RPMI8226 (cell line): ENCODE measurements at places on chromosomes 16 and 17.

DNA sequence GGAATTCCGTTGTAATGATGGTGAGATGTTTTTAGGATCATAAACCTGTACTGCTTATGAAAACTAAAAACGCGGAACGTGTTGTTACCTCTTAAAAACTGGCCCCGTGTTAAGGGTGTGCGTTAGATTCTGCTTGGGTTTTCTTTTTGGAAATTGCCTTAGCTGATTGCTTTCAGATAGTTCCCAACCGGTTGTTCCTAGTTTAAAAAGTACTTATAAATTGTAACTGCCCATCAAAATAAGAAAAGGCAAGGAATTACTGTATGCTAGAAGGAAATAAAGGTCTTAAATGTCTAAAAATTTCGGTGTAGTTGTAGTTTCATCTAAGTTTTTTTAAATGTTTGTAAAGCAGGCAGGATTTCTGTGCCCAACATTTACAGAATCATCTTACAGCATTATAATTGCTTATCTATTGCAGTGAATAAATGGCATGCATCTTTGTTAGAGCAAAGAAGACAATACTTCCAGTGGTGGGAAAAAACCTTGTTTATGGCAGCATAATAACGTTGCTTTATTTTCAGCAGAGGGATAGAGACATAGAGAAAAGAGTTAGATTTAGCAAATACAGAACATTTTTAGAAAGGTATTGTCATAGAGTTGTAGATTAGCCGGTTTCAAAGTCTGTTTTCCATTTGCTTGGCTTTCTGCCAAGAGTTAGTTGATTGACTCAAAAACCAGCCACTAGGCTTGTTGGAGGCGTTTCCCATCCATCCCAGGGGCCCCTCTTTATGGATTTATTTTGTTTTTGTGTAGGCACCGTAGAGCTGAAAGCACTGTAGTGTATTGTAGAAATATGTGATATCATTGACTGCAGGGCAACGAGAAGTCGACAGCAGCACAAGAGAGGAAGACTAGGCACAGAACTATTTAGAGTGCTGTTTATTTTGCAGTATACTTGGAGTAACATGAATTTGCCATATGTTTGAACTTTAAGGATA, 1.7 kb downstream of the PPM1D start:
- peak; percentile 80 for DNase-seq

- no peak for DNase-seq
These were observed 76.2 kb downstream of the CCT6B start for GRCh38 chr17:34885076-34885475.

GRCh38 chr16:83807327-83807709, 460 bp upstream of the HSBP1 start:
- no peak for DNase-seq

DNA sequence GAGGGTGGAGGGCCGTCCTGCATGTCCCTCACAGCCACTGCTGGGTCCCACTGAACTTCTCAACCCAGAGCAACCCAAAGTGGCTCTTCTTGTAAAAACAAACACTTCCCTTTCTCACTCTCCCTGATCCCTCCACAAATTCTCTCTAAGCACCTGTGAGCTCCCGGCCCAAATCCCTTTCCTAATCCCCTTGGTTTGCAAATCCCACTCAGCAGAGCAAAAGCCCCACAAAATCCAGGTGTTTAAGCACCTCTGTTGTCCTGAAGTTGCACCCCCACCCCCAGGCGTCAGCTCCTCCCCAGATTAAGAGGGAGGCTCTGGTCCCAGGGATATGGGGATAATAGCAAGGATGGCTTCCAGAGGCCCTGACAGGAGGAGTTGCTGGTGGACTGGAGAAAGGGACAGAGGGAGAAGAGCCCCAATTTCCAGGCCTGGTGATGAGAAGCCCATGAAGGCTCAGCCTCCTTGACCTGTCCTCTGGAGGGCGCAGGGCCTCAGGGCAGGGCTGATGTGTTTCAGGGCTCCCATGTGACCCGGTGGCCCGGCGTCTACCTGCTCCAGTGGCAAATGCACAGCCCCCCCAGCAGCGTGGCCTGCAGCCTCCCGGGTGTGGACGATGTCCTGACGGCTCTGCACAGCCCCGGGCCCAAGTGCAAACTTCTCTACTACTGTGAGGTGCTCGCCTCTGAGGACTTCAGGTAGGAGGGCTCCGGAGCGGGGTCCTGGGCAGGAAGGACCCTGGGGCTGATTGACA, 23.0 kb downstream of the NAGPA start:
- DNase-seq: peak; percentile 62

- no peak for DNase-seq
These were observed 215.3 kb downstream of the ABCC12 start for GRCh38 chr16:47940466-47940865.

GRCh38 chr17:82837586-82838320, 2.1 kb downstream of the ZNF750 start:
- no peak for DNase-seq

DNA sequence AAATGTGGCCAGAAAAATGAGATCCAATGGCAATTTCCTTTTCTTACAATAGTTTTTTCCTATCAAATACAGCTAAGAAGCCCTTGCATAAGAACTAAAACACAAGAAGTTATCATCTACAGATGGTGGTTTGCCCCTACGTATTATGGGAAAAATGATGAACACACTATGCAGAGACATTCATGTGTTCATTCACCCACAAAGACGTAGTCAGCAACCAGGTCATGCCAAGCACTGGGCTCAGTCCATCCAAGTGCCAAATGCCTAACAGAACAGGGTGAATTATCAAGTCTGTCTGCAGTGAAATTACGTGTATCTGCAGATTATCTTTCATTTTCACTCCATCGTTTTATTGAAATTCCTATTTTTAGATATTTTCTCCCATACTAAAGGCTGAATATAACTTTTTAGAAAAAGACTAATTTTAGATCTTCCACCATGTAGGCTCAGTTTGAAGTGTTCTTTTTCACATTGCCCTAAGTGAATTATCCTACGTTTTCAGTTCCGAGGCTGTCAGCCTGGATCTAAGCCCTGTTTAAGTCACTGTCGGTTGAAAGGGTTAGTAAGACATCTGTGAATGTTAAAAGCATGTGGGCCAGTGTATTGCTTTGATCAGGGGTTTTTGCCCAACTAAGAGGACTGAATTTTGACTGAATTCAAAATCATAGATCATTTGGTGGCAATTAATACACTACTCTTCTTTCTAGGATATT, 78.1 kb upstream of the DHX40 start:
- DNase-seq: no peak

DNA sequence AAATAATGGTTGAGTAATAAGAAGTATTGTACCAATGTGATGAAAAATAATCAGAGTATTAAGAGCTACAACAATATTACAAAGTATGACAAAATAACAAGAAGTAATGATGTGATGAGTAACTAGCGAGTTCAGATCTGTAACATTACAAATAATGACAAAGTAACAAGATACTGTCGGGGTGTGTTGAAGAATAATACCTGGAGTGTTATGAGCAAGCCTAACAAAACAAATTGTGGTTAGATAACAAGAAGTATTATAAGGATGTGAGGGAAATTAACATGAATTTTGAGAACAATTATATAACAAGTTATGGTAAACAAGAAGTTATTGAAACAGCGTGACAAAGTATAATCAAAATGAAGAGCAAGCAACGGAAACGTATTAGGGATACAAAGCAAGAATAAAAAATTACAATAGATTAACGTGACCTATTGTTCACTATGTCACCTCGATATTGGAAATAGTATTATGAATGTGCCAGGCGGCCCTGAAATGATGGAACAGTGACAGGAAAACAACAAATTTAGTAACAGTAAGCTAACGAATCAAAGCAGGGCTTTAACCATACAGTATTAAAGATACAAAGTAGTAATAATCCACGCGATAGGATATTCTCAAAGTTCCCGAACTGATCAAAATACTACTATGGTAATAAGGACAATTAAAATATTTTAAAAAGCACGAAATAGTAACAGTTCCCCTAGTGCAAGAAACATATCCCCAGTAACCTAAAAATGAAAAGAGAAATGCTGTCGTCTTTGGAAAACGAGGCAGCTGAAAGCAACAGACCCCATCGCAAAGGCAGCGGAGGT, 1.6 kb downstream of the TBX4 start:
- no peak for DNase-seq

DNA sequence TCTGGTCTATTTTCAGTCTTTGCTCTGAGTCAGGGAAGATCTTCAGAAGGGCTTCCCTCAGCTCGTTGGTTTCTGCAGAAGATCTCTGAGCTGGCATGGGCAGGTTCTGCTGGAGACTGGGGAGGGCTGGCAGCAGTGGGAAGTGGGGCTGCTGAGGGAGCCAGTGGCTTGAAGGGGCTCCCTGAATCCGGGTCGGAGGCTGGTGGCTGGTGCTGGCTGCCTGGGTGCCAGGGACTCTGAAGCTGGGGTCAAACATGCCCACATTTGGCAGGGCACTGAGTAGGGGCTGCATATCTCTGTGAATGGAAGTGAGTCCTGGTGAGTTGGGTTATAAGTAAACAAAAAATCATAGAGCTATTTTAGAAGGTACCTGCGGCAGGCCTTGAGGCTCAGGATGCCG, 67.0 kb downstream of the N4BP1 start:
- DNase-seq: no peak

GRCh38 chr16:49280841-49281371, 732 bp downstream of the CBLN1 start:
- no peak for DNase-seq

- peak; percentile 62 for DNase-seq
These were observed 93.6 kb upstream of the MPHOSPH6 start for GRCh38 chr16:82263521-82264143.

GRCh38 chr16:565419-566330, 1.1 kb upstream of the NHLRC4 start:
- DNase-seq: no peak

- no peak for DNase-seq
These were observed 39.6 kb upstream of the TMEM97 start for GRCh38 chr17:28279411-28279810.

DNA sequence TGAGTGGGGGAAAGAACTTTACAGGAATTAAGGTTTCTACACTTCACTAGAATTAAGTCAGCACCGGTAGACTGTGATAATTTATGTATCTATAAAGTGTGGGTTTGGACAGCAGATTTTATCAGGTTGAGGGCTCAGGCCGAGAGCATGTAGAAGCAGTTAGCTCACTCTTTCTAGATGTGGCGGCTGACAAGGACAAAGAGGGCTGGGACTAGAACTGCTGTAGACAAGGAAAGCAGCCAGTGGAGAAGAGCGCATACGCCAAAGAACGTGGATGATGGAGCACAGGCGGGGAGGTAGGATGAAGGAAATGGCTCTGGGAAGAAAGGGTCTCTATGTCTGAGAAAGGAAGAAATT, 504 bp upstream of the GOSR1 start:
- DNase-seq: peak; percentile 6

- no peak for DNase-seq
These were observed 17.2 kb upstream of the SLFN11 start for GRCh38 chr17:35390663-35391062.

DNA sequence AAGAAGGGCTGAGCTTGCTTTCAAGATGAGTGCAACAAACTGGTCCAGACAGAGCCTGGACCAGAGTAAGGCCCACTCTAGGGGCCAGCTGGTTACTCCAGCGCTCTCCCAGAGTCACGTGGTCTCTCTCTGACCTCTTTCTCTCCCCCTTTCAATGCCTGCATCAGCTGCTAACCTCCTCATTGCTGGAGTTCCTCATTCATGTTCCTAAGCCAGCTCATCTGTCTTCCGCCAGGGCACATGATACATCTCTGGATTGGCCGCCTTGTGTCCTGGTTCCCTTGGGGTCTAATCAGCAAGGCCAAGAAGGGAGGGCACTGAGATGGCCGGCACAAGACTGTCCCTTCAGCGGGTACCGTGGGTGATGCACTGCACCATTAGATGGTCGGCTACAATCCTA, 26.9 kb upstream of the ZFP90 start:
- no peak for DNase-seq

DNA sequence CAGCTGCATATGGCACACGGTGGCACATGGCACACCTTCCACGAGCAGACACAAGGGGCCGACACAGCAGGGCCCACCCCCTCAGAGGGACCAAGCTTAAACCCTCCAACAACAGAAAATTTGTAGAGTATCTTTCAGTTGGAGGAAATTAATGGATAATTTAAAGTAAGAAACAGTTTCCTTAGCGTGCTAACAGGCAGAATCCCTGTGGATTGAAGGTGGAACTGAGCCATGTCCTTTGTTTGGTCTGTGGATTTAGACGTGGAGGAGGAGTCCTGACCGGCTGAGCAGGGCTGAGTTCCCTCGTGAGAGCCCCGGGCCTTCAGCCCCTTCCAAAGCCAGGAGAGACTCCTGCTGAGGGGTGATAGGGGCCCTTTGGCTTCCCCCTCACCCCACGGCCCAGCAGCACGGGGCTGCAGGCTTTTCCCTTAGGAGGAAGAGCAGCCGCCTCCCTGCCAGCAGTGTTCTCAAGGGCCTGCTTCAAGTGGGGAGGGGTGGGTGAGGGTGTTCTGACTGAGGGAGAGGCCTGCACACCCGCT, 1.4 kb upstream of the CYB561 start:
- DNase-seq: no peak

DNA sequence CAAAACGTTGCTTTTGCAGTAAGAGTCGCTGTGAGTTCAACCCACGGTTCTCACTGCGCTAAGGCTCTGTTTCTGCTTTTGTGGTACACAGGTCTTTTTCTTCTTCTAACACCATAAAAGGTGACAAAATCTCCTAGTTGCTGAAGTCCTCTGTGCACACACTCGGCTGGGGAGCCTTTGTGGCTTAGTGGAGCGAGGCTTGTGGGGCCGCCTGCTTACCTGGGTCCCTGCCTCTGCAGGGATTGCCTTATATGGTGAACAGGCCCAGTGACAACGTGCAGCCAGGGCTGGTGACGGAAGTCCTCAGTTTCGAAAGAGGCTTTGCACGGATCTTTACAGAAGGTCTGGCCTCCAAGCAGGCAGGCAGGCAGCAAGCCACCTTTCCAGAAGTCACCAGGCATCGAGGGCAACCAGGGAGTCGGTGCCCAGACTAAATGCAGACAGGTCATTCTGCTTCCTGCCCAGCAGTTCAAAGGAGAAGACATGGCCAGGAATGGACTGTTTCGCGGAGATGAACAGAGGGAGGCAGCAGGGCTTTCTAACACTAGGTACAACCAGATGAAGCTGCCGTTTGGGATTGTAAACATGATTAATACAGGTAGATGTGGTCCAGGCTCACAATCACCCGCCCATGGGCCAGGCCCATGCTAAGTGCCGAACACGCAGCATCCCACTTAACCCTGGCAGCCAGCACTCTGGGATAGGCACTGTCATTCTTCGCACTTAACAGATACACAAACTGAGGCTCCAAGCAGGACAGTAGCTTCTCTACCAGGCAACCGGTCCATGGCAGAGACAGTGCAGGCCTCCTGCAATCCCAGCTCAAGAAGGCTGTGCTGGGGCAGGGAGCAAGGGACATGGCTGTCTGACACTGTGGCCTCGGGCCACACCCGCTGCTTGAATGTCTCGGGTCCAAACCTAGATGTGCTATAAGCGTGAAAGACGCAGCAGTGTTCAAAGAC, 10.7 kb upstream of the MEAK7 start:
- DNase-seq: peak; percentile 68

- peak; percentile 32 for DNase-seq
These were observed 19.1 kb downstream of the NGFR start for GRCh38 chr17:49514071-49514721.

GRCh38 chr16:8675183-8676159, 1.1 kb downstream of the ABAT start:
- no peak for DNase-seq
